ENCODE measurements at places on chromosomes 16 and 17. TPM values are rescaled to one million over a fixed set of nuclear protein-coding genes. Genes with fewer than 3 reads are reported as not detected.

Gene TNS4
- 86.7 TPM for total RNA-seq

Gene CCL2
- 65.2 TPM for total RNA-seq

Gene TBX2
- 8.0 TPM for total RNA-seq

Gene RPH3AL
- 20.2 TPM for total RNA-seq

Gene TGFB1I1
- 34.3 TPM for total RNA-seq

Gene KRT17
- total RNA-seq = 1.2 TPM

Gene VAMP2
- total RNA-seq = 20.5 TPM

Gene CAPNS2
- total RNA-seq = not detected

Gene GRAPL
- total RNA-seq = not detected

Gene MYADML2
- not detected for total RNA-seq

Gene TOP2A
- 217 TPM for total RNA-seq

Gene CTF1
- 0.23 TPM for total RNA-seq

Gene MYH2
- total RNA-seq = not detected

Gene ZNF750
- not detected for total RNA-seq

Gene SPN
- total RNA-seq = not detected

Gene ZNF267
- 9.7 TPM for total RNA-seq

Gene KRT24
- not detected for total RNA-seq

Gene GLP2R
- total RNA-seq = 14.7 TPM

Gene NLGN2
- 20.2 TPM for total RNA-seq

Gene BMERB1
- 80.9 TPM for total RNA-seq

Gene ZNF205
- total RNA-seq = 15.1 TPM
